ENCODE measurements at places on chromosomes 2 and 18.

- DNase-seq = no peak
Observed at GRCh38 chr18:80210312-80211083, 36.8 kb downstream of the PARD6G start.

- no peak for DNase-seq
Observed at GRCh38 chr2:160165996-160166395, 34.1 kb downstream of the ITGB6 start.

- DNase-seq = no peak
Observed at GRCh38 chr2:160334028-160334741, 134.1 kb upstream of the ITGB6 start.

GRCh38 chr2:213089438-213089837 lies 62.0 kb downstream of the IKZF2 start:
- no peak for DNase-seq

DNA sequence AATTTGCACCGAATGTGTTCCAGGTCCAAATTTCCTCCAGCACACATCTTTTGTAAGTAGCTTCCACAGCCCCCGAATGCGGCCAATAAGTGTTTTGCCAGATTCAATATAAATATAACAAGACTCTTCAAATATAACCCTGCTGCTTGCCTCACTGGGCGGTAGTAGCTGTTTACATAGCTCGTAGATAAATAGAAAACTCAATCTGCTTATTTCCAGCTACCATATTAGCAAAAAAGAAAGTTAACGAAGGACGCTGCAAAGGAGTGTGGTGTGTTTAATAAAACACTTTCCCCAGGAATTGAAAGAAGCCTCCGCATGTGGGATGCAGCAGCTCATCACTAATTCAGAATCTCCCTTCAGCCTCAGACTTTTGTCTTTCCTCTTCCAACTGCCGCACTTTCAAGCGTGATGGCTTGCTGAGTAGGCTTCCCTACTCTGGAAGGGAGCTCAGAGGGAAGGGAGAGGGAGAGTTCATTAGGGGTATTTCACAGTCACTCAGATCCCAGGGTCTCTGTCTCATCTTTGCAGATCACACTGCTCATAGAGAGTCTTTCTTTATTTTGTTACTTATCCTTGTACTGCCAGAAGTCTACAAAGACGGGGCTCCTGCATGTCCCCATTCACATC lies 367.0 kb downstream of the RND3 start:
- DNase-seq = no peak

- no peak for DNase-seq
Observed at GRCh38 chr2:102971701-102972100, 209.9 kb downstream of the TMEM182 start.

DNA sequence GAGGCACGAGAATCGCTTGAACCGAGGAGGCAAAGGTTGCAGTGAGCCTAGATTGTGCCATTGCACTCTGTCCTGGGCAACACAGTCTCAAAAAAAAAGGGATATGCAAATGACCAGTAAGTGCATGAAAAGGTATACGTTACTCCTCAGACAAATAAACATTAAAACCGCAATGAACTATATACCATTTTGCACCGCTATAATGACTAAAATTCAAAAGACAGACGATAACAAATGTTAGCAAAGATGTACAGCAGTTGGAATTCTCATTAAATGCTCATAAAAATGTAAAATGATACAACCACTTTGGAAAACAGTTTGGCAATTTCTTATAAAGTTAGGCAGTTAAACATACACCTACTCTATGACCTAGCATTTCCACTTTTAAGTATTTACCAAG lies 67.4 kb upstream of the MSH6 start:
- DNase-seq = no peak

- DNase-seq = no peak
Observed at GRCh38 chr2:79789811-79790210, 277.0 kb downstream of the CTNNA2 start.

- no peak for DNase-seq
Observed at GRCh38 chr2:180449171-180449915, 442.2 kb upstream of the CWC22 start.

DNA sequence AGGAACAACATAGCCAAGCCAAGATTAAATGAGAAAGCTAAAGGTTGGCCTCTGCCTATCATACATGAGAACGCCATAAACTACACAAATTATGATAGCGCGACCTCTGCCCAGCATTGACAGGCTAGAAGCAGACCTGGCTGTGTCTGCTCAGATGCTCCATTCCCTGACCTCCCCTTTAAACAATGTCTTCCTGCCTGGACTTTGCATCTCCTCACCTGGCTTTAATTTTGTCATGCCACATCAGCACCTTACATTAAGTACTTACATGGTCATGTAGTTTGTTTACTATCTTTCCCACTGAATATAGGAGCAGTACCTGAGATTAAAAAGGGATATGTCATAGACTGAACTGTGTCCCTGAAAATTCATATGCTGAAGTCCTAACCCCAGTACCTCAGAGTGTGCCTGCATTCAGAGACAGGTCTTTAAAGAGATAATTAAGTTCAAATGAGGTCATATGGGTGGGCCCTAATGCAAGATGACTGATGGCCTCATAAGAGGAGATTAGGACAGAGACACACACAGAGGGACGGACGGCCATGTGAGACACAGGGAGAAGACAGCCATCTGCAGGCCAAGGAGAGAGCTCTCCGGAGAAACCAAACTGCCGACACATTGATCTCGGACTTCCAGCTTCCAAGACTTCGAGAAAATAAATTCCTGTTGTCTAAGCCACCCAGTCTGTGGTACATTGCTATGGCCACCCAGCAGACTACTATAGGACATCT lies 103.7 kb downstream of the BIN1 start:
- DNase-seq = no peak

DNA sequence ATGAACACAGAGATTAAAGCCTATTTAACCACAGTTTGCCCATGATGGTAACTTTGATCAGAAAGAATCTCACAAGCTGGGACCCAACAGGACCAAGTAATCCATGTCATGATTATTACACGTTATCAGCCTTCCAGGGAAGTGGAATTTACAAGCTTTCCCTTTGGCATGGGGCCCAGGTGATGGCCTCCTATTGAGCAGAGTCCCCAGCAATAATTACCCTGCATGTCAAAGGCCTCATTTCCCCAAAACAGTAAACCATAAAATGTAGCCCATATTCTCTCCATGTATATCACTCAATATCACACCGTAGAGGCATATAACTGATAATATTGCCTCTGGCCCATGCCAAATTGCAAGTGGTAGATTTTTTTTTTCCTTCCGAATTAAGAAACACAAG lies 38.9 kb downstream of the PRKRA start:
- no peak for DNase-seq

DNA sequence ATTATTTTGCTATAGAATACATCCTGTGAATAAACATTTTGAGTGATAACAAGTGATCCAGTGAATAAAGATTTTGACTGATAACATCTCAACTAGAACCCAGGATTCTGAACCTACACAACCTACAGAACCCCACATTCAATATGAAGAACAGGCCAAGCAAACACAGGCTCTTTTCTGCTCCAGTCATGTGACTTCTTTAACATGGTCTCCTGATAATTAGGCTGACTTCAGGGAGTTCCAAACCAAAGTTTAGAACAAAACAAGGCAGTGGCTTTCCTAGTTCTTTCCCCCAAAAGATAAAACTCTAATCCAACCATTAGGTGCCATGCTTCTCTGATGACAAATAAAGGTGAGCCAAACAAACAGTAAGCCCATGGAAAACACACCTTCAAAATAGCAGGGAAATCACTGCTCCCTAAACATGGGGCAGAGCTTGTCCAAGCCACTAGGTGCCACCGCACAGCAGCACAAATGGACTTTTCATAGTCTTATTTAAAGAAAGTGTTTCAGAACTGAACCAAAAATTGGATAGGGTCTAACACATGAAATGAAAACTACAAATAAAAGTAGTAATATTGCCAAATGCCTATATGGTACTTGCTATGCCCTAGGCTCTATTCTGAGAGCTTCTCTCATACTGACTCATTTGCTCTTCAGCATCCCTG lies 95.3 kb downstream of the EVA1A start:
- DNase-seq = no peak

- DNase-seq = no peak
Observed at GRCh38 chr18:50775207-50775606, 44.6 kb downstream of the MRO start.

DNA sequence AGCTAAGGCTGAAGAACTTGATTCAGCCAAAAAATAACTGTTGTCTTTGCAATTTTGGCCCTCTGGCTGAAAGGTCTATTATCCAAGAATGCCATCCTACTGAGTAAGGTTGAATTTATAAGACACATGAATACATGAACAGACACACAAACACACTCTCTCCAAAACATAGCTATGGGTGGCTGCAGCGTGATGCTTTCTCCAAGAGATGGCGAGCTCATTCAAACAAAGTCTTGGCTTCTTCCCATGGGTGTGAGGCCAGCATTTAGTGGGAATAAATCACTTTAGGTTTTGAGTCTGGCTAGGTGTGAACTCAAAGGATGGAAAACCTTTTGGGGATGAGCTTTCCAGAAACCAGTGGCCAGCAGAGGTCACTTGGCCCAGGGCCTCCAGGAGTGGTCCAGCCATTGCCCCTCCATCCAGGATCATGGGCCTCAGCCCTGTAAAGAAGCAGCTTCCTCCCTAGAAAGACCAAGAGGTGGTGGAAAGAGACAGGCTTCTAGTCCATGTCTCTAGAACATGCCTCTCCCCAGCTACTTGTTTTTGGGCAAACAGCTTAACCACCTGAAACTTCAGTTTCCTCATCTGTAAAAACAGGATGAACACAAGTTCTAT lies 11.0 kb upstream of the OSR1 start:
- no peak for DNase-seq

DNA sequence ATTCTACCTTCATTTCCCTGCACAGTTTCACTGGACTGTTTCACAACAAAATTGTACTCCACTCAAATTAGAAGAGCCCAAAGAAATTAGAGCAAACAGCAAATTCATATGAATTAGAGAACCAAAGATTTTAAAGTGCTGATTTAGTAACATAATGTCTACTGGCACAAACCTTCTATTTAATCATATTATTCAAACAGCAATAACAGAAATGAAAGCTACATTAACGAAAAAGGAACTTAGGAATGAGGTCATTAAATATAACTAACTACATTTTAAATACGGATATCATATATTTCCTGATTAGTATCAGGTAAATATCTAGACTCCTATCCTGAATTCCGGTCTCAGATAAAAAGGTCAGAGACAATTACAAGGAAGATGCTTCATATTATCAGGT lies 5.1 kb downstream of the C18orf32 start:
- DNase-seq = no peak

DNA sequence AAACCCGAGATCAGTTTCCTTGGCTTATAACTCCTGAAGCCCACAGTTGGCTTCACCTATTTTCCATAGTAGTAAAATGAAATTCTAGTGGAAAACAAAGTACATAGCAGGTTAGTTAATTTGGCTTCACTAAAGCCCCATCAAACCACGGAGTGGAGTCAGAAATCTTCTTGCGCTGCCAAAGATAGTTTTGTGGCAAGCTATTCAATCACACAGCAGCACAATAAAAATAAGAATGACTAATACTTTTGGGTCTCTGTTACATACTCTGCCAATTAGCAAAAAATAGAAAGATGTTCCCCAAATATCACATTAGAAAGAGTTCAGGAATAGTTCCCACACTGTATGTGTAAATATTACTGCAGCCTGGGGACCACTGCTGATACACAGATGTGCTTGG lies 175.2 kb upstream of the NOL4 start:
- DNase-seq = no peak

DNA sequence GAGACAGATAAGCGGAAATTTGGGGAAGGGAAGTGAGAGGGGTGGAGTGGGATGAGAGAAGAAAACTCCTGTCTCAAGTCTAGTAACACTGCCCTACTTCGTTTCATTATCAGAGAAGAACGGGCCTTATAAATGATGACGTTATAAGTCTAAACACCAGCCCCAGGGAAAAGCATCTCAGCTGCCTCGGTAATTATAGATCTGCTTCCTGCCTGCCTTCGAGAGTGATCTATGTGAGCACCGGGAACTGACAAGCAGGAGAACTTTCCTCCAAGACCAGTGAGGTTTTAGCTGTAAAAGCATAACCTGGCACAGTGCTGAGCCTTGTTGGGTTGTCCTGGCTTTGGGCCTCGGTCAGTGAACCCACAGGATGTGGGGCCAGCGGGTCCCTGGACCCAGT lies 227.9 kb upstream of the SIX2 start:
- DNase-seq = no peak

DNA sequence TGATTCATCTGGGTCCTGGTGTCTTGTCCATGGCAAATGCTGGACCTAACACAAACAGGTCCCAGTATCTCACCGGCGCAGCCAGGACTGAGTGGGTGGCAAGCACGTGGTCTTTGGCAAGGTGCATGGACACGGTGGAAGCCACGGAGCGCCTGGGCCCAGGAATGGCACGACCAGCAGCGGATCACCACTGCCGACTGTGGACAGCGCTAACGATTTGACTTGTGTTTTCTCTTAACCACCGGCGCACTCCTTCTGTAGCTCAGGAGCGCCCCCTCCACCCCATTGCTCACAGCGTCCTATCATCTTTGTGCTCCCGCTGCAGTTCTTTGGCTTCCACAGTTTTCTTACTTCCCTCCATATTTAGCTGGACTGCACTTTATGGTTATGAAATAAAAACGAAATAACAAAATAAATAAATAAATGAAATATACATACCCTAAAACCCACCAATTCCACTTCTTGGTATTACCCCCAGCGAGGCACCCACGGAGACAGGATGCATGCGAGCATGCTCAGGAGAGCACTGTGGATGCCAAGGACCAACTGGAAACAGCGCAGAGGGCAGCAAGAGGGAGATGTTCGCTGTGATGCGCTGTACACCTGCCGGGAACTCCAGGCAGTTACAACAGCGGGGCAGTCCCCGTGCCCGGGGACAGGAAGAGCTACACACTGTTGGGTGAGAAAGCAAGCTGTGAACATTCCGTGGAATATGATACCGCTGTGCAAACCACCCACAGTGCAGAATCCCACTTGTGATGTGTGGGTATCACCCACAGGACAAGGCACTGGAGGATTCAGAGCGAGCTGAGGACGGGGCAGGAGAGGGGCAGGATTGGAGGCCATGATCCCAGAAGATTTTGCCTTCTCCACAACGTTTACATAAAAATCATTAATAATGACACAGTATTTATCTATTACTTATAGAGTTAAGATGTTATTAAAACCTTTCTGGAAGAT lies 7.0 kb upstream of the CIDEA start:
- no peak for DNase-seq

DNA sequence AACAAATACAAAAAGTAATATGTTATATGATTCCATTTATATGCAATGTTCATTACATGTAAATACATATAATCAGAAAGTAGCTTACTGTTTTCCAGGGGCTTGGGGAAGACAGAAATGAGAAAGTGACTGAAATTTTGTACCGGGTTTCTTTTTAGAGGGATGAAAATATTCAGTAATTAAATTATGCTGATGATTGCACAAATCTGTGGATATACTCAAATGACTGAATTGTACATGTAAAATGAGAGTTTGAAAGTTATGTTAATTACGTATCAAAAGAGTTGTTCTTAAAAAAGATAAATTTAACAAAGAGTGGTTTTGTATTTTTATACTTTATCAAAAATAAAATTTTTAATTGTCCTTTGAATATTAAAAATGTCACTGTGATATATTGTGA lies 856.3 kb downstream of the DSC3 start:
- DNase-seq = no peak

Data from DMS 273 treated with DMSO at 0.1 percent for 48 hours (cell line).